Activated CD8-positive, alpha-beta memory T cell treated with anti-CD3 and anti-CD28 coated beads for 1 hour (primary cell): ENCODE measurements at places on chromosomes 6 and 20.

- no peak for DNase-seq
Observed at GRCh38 chr6:73579389-73579788, 58.6 kb upstream of the EEF1A1 start.

GRCh38 chr6:130681028-130681427 lies 146.2 kb upstream of the SMLR1 start:
- DNase-seq, result no peak

DNA sequence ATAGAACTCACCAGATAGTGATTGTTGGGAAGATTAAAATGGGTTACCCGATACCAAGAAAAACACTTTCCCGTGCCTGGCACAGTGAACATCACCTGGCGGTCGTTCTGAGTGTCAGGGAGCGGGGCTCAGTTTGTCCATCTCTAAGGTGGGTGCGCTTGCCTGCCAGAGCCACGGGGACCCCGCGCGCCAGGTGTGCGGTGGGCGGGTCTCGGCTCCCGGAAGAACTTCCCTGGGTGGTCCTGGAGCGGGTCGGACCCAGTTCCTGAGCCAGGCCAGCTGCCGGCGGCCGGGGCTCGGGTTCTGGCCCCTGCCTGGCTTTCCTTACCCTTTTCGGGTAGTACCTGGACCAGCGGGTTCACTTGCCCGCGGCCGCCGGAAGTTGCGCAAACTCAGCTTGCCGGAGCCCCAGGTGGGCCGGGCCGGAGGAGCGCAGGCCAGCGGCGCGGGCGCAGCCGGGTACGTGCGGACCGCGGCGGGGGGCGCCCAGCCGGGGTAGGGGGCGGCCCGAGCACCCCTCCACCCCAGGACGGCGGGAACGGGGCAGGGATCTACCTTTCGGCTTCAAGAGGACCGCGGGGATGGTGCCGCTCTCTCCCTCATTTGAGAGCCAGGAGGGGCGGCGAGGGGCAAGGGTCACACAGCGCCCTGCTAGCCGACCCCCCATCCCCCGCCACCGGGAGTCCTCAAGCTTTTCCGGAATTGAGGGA lies 7.5 kb downstream of the FAM110A start:
- no peak for DNase-seq

DNA sequence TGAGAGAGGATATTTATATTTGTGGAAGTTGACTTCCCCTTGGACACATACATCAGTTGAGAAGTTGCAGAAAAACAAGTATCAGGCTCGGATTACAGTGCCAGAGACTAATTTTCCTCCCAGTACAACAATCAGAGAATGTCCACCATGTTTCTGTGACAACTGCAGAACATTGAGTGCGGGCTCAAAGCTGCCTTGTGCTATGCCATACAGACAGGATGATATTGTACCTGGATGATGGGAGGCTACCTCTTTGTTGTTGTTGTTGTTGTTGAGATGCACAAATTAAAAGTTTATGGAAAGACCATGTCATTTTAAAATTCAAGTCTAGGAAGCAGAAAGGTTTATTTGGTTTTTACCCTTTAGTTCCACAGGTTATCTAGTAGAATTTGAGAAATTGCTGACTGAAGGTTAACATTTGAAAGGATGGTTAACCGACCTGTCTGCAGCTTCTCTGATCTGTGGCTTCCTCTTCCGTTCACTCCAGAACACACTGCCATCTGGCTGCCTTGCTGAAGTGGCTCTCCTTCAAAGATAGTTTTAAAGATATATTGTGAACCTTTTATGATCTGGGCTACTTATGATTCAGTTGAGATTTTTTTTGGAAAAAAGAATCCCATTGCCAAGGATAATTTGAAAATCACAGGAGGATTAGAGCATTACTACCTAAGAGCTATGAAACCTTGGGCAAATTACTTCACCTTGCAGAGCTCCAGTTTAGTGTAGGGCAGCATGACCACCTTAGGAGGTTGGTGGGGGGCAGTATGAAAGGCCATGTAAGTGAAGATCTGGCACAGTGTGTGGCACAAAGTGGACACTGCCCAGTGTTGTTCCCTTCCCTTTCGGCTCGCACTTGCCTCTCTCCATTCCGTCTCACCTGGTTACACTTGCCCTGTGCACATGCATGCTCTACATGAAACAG lies 15.9 kb downstream of the TMEM200A start:
- DNase-seq, result no peak

DNA sequence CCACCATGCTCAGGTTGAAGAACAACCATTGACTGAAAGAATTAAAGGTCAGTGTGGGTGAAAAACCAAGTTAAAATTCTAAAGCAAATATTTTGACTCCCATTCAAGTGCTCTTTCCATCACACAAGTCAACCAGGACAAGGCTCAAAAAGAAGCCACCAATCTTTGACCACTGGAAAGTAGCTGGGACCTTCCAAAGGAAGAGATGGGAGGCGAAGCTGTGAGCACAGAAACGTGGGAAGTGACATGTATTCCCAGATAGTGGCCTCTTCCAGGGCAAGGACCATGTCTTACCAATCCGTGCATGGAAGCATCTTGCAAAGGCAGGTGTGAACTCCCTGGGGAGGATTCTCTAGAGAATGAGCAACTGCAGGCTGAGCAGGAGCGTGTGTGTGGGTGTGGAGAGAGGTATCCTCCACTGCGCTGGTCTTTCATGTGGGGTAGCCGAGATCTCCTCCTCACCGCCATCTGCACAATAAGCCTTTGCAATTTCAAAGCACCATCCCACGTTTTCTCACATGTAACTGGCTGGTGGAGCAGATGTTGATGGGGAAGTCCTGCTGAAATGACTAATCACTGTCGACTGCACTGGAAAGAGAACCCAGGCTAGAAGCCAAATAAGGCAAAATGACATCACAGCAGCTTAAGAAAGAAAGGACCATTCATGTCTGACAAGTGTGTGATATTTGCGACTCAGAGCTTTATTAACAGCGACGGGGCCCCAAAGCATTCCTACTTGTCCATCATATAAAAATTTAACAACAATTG lies 189.4 kb upstream of the RREB1 start:
- DNase-seq, result no peak

GRCh38 chr6:104795363-104795762 lies 64.4 kb downstream of the HACE1 start:
- DNase-seq, result no peak

- peak; percentile 23 for DNase-seq
Observed at GRCh38 chr6:118660218-118660569, 8.8 kb upstream of the CEP85L start.

GRCh38 chr6:63114610-63115211 lies 96.6 kb upstream of the FKBP1C start:
- no peak for DNase-seq

- DNase-seq, result no peak
Observed at GRCh38 chr6:17130786-17131185, 28.9 kb downstream of the STMND1 start.

GRCh38 chr6:23587582-23587981 lies 538.4 kb upstream of the NRSN1 start:
- no peak for DNase-seq
